Endothelial cell of umbilical vein (primary cell): ENCODE measurements at places on chromosomes 3 and 15. TPM values are rescaled to one million over a fixed set of nuclear protein-coding genes. Genes with fewer than 3 reads are reported as not detected.

DNA sequence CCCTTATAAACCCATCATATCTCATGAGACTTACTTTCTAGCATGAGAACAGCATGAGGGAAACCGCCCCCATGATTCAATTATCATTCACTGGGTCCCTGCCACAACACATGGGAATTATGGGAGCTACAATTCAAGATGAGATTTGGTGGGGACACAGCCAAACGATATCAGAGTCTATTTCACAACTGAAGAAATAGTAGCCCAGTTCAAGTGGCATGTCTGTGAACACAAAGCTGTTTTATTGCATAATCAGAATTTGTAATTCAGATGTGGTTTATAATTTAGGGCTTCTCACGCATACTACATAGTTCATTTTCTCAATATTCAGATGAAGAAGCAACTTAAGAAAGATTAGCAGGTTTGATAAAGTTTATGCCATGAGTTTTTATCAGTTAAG, 1188.0 kb upstream of the ALCAM start:
- no peak for DNase-seq

- DNase-seq: no peak
Measured at GRCh38 chr3:156341831-156342416, 213.0 kb downstream of the SSR3 start.

DNA sequence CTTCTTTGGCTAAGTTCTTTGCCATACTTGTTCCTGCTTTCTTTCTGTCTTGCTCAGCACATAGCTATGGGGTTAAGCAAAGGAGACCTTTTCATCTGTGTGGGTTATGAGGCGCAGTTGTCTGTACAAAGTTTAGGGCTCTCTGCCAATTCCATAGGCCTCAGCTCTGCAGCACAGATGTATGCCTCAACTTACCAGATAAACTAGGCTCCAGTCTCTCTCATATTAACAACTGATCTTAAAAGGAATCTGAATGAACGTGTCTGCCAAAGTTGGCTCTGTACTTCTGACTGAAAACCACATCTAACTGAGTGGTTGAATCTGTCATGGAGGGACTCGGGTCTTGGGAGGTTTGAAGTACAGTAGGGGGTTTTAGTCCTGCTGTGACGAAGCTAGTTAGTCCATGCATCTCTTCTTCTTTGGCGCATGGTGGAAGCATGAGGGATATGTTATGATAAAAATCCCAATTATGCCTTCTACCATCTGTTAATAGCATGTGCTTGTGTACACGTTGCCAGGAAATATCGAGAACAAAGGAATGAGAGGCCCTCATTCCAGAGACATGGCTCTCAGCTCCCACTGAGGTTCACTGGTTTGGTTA, 114.6 kb upstream of the TSC22D2 start:
- no peak for DNase-seq

The CYP8B1 gene
- not detected in 2 replicates for polyA plus RNA-seq

GRCh38 chr15:74400313-74400860, 32.9 kb upstream of the CYP11A1 start:
- DNase-seq: no peak

- no peak for DNase-seq
Measured at GRCh38 chr15:29789871-29790270, 32.4 kb downstream of the TJP1 start.

The WDR93 gene
- polyA plus RNA-seq: 0.05 and 0.07 TPM in 2 replicates

DNA sequence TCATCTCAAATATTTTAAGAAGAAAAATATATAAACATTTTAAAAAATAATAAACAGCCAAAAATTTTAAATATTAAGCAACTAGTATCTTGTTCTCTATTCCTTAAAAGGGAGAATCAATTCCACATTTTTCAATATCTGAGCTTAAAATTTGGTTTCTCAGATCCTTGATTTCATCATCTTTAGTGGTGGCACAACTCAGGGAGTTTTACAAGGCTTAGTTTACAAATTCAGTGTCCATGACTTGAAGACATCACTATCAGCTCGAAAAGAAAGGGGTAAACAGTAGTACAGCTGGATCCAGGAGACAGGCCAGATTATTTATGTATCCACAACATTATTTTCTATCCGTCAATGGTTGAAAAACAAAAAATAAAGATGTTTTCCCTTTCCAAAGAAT, 11.6 kb downstream of the IGF2BP2 start:
- no peak for DNase-seq

The CDHR4 gene
- 0.19 TPM in 1 of 2 replicates, not detected in the other for polyA plus RNA-seq

The RPS27L gene
- polyA plus RNA-seq: 163 and 170 TPM in 2 replicates

DNA sequence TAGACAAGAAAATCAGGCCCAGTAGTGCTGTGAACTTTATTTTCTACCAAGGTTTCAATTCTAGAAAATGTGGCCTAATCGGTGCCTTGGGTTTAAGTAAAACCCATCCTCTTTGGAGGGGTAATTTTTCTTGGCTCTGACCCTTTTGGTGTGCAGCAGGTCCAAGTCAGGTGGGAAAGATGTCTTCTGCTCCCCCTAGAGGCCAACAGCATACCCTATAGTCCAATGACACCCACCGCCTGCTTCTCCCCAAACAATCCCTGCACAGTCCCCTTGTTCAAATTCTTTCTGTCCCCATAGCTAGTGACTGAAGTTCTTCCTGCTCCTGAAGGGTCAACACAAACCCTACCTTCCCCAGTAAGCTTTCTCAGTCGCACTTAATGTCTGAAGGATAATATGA, 261.8 kb upstream of the GOLGA6L4 start:
- DNase-seq: no peak

DNA sequence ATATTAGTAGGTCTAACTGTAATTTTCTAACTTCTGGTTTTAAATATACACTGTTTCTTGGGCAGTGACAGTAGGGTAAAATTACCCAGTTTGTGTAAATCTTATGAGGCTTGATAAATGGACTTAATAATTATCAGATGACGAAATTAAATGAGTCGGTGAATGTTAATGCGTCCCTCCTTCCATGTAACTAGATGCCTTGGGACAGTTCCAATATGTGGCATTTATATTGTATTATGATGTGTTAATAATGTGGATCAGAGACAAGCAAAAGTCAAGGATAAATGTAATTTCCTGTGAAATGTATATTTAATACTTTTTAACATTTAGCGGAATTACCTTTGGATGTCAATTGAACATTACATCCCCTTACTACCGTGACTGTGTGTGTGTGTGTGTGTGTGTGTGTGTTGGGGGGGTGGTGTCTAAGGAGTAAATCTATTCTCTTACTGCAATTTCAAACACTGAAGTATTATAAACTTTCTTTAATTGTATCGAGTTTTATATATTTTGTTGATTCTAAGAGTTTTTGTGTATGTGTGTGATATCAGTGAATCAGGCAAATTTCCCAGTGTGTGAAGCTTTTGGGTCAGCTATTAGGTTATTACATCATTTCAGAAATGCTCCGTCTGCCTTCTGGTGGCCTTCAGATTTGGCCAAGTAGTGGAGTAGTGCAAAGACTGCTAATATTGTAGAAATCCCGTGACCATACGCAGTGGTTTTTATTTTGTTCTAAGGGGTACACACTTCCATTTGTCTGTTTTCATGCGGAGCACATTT, 50.1 kb downstream of the CNTN4 start:
- DNase-seq: no peak

DNA sequence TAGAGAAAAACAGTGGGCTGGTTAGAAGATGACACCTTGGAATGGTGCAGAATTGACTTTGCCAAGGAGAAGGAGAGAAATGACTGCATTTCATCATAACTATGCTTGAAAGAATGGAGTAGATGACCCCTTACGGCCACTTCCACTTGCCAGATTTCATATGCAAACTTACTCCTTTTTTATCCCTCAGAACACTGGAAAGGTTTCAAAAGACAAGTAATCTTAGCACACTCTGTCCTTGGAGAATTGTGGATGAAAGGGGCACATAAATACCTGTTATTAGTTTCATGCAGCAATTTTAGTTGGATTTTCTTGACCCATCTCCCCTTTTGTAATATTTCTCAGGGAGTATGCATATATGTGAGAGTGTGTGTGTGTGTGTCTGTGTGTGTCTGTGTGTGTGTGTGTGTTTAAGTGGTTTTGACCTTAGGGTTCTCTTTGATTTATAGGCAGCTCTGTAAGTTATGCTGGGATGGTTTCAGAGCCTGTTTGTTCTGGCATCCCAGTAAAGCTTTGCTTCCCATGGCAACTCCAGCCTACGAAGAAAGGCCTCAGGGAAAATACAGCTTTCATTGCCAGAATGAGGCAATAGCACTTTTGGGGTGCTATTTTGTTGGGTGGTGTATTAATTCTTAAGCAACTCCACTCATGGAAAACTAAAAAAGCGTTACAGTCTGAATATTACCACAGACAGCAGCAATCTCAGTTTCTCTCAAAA, 122.2 kb upstream of the TP63 start:
- DNase-seq: no peak

DNA sequence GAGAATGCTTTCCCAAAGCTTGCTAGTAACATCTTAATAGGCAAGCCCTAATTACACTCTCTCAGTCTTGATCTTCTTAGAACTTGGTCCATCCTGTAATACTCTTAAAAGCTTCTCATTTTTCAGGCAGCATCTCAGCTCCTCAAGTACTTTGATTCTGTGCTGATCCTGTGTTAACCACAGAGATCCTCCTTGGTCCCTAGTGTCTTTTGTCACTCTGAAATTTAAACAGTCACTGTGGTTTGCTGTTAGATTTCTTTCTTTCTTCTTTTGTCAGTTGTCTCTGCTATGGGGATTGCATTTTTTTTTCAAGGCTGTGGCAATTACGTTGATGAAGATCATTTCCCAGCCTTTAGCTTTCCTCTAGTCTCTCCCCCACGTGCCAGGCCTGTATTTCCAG, 26.0 kb upstream of the UBE3A start:
- DNase-seq: no peak

DNA sequence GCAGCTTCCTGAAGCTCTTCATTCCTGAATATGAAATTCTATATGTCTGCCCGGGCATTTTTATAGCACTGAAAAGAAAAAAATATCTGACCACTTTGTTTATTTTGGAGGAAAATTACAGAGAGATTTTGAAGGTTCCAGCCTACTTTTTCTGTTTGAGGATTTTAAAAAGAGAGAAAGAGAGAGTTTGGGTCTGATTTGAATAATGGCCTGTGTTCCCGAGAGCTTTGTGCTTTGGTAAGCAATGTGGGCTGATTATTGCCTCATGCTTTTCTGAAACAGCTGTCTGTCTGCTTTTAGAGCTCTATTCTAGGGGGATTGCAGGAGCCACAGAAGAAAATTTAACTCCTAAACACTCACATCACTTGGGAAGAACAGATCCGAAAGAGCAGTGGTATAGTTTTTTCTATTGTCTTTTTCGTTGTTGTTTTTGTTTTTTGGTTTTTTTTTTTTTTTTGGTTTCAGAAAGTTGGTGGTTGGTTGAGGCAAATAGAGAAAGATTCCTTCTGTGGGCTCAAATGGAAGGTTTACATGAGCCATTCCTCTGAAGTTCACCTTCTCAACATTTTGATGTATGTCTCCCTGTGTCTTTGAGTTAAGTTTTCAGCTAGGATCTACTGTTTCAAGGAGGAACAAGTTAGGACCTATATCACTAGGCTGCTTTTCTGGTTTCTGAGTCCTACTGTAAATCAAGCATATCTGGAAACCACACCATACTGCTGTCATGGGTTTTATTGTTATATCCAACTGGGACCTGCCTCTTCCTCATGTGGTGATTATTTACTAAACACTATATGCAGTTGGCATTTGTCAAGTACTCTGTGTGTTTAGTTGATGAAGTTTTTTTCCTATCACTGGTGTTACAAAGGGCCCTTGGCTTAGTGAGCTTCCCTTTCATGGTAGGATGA, 178.9 kb downstream of the KCNMB2 start:
- no peak for DNase-seq

DNA sequence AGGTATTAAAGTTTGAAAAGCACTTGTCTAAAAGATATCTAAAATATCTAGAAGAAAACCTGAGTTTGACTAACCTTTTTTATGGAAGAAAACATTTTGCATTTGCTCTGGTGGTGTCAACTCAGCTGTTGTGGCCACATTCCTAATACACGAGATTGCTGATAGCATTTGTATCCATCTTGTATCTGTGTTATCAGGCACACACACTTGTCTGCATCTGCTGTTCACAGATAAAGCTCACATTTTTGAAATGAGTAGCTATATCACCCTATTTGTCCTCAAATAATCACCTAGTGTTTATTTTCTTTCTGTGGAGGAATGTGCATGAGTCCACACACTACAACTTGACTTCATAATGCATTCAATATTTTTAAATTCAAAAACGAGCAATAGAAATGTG, 632.3 kb upstream of the NR2F2 start:
- peak; percentile 10 for DNase-seq

The RPL29 gene
- 2,177 and 2,233 TPM in 2 replicates for polyA plus RNA-seq

DNA sequence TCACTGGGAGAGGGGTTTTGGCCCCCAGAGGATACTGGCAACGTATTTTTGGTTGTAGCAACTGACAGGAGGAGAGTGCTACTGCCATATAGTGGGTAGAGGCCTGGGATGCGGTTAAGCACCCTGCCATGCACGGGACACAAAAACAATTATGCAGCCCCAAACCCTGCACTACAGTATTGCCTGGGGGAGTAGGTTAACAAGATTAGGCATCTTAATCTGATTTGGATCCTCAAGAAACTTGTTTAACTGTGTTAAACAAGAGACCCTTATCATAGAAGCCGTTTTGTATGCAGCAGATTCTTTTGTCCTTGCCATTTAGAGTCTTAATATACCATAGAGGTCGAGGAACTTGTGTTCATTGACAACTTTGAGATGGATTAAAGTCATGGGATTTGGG, 3.4 kb downstream of the PHLDB2 start:
- DNase-seq: no peak

- DNase-seq: no peak
Measured at GRCh38 chr3:186800285-186800684, 6.0 kb downstream of the RFC4 start.

GRCh38 chr15:34994925-34995324, 6.8 kb upstream of the ZNF770 start:
- DNase-seq: no peak

DNA sequence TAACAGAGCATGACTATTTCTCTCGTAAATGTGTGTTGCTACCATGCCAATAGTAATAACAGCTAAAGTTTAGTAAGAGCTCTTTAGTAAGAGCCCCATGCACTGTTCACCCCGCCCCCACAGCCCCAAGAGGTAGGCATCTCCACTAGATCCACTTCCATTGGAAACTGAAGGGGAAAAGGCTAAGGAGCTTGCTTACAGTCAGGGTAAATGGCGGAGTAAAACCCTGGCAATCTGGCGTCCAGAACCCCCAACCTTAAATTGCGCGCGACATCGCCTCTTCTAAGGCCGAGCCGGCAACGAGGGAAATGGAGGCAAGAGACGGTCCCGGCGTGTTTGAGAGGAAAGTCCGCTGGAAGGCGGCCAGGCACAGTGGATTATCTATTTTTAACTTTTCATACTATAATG, 654 bp upstream of the C3orf38 start:
- DNase-seq: no peak

The STX19 gene
- polyA plus RNA-seq: not detected in 2 replicates

GRCh38 chr15:56184516-56184915, 59.2 kb downstream of the RFX7 start:
- no peak for DNase-seq

- DNase-seq: no peak
Measured at GRCh38 chr15:80856400-80856799, 77.2 kb downstream of the CEMIP start.

The SLMAP gene
- polyA plus RNA-seq: 9.8 and 11.3 TPM in 2 replicates

GRCh38 chr15:68654786-68655560, 76.2 kb downstream of the CORO2B start:
- no peak for DNase-seq

The MKRN3 gene
- polyA plus RNA-seq: 0.16 and 0.40 TPM in 2 replicates

GRCh38 chr15:90478846-90479481, 50.8 kb upstream of the CRTC3 start:
- DNase-seq: peak; percentile 77

GRCh38 chr15:58649175-58649574, 100.3 kb downstream of the ADAM10 start:
- no peak for DNase-seq

GRCh38 chr3:16181361-16181760, 6.9 kb downstream of the GALNT15 start:
- no peak for DNase-seq

GRCh38 chr15:66564136-66565041, 1.4 kb downstream of the LCTL start:
- no peak for DNase-seq
